ENCODE measurements at places on chromosomes 16 and 17.

DNA sequence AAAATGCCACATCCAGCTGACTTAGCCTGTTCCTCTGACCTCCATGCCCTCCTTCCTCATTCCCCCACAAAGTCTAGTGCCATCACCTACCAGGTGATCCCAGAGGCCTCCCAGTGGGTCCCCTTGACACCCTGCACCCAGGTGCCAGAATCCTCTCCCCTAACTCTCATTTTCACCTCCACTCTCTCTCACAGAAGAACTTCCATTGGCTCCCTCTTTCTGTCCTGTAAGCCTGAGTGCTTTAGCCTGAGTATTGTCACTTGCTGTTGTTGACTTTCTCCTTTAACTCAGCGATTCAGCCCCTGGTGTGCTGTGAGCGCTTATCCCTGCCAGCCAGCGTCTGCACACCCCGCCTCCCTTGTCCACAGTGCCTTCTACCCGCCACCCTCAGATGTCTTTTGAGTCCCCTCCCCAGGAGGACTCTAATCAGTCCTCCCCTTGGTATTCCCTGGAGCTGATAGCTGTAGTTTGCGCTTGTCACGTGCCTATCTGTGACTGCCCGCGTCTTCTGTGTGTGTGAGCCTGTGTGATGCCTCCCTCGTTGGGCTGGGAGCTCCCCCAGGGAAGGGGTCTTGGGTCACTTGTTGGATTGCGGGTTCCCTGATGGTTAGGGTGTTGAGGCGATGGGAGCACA is 31.9 kb downstream of the ARHGAP23 start:
- DNase-seq: no peak

GRCh38 chr16:66275775-66276428 is 90.6 kb upstream of the CDH5 start:
- DNase-seq: peak; percentile 41

DNA sequence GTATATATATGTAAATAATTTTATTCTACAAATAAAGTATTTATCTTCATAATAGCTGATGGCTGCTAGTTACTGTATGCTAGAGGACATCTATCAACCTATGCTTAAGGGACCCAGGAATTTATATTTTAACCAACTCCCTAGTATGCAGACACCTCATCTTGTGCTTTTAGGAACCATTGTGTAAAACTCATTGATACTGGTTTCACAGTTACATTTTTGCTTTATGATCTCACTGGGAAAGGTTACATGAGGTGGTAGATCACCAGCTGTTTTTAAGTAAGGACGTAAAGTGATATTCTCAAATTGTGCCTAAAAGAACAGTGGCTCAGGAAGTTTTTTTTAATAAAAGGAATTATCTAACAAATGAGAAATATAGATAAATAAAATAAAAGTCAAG is 56.4 kb downstream of the VMP1 start:
- DNase-seq: no peak

GRCh38 chr17:50052241-50052796 is 3.6 kb upstream of the ITGA3 start:
- DNase-seq: no peak

- DNase-seq: no peak
Observed at GRCh38 chr17:76793775-76794174, 55.9 kb downstream of the MFSD11 start.

GRCh38 chr17:80856863-80857755 is 134.5 kb upstream of the CHMP6 start:
- DNase-seq: peak; percentile 70

GRCh38 chr17:72884066-72884465 is 208.4 kb downstream of the SLC39A11 start:
- no peak for DNase-seq

DNA sequence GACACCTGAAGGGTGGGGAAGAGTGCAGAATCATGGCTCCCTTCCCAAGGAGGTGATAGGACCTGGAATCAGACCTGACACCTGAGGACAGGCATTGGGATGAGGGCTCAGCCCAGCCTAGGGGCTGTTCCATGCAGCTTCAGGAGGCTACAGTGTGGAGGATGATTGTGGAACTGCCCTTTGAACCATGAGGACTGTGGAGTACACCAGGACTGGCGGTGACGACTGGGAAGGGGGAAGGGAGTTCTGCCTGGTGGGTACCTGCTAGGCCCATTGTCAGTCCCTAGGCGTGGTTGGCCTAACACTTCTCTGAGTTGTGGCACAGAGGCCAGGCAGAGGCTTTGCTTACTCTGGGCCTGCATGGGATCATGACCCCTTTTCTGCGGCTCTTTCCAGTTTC is 76.1 kb downstream of the MPRIP start:
- DNase-seq: no peak

GRCh38 chr17:40850293-40850972 is 16.6 kb downstream of the KRT12 start:
- no peak for DNase-seq

DNA sequence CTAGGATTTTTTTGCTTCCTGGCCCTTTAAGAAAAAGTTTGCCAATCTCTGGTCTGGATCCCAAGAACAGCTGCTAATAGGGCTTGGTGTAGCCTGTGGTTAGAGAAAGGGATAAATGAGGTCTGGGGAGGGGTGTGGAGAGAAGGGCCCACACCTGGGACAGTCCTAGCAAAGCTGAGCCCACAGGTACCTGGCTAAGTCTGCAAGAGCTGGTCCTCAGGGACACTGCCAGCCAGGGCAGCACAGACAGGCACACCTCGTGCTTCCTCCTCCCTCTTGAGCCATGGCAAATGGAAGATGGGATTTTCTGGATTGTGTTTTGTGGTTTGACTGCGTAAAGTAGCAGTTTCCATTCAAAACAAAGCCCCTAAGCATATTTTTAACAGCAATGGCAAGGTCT is 217.5 kb downstream of the SOX9 start:
- DNase-seq: no peak

DNA sequence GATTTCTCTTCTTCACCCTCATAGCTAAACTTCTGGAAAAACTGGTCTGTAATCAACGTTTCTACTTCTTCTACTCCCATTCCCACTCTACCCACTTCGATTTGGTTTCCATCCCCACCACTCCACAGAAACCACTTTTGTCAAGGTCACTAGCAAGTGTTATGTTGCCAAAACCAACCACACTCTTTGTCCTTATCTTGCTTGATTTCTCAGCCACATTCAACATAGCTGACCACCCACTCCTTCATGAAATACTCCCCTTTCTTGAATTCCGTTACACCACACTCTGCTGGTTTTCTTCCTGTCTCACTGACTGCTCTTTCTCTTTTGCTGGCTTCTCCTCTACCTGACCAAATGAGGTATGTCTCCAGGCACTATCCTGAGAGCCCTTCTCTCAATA is 11.9 kb downstream of the IKZF3 start:
- no peak for DNase-seq

DNA sequence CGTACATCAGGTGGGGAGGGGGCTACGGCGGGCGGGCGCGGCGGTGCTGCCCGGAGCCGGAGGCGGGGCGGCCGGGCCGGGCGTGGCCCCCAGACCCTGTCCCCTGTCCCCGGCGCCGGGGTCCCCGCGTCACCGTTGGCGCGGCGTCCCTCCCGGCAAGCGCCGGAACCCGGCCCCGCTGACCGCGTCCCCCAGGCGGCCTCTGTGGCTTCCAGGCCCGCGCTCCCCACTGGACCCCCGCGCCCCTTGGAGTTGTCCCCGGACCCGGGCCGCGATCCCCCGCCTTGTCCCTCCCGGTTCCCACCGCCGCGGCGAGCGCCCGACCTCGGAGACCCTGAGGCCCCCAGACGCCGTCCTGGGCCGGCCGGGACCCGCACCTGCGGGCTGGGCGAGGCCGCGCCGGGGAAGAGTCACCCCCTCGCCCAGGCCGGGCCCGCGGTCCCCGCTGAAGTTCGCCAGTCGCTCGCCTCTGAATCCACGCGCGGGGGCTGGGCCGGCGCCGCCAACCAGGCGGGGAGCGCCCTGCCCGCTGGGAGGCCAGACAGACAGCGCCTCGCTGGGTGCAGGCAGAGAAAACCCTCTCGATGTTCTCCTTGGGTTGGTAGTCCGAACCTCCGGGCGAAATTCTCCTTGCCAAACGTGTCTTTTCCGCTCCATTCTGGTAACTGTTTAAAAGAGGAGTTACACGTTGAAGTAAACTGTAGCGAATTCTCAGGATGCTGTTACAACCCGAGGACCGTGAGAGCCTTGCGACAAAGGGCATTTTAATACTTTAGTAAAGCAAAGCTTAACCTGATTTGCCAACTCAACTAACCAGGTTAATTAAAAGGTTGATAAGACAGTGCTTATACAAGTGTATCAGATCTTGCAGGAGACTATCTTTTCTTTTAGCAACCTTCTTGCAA is 761 bp downstream of the GAN start:
- peak; percentile 84 for DNase-seq

- no peak for DNase-seq
Observed at GRCh38 chr17:52027081-52027480, 131.4 kb downstream of the CA10 start.

DNA sequence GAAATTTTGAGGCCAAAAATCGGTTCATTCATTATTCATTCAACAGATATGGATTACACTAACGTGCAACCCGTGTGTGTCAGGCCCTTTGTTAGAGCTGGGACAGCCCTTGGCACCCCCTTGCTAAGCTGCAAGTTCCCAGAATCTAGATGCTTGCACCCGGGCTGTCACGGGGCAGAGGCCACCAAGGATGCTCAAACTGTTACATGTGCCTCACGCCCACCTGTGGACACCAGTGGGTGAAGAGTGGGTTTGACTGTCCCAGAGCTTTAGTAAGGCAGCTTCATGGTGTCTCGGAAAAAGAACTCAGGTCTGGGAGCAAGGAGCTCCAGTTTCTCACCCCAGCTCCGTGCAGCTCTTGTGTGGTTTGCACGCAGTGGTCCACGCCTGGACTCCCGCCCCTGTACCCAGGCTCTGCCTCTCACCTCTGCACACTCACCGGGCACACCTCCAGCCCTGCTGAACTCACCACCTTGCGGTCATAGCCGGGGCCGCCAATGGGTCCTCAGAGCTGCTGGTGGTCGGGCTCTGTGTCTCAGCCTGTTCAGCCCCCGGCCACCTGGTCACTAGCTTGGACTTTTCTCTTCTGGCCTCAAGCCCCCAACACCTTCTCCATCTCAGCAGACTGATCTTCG is 53.7 kb upstream of the CACNG4 start:
- DNase-seq: no peak

DNA sequence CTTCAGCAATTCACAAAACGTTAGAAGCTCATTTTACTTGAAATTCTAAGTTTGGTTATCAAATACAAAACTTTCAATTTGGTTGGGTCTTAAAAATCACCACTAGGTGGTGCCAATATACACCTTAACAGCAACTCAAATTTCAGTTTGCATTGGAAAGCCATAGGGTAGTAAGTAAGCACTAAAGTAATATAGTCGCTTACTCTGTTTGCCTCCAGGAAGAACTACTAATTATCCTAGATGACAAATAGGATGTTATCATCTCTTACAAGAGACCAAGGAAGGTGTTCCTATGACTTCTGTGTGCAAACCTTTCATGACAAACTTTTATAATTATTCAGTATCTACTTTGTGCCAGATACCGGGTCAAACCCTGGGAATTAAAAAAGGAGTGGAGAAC is 93.3 kb downstream of the MYO1D start:
- DNase-seq: no peak

GRCh38 chr16:80231888-80232287 is 308.9 kb upstream of the DYNLRB2 start:
- no peak for DNase-seq

DNA sequence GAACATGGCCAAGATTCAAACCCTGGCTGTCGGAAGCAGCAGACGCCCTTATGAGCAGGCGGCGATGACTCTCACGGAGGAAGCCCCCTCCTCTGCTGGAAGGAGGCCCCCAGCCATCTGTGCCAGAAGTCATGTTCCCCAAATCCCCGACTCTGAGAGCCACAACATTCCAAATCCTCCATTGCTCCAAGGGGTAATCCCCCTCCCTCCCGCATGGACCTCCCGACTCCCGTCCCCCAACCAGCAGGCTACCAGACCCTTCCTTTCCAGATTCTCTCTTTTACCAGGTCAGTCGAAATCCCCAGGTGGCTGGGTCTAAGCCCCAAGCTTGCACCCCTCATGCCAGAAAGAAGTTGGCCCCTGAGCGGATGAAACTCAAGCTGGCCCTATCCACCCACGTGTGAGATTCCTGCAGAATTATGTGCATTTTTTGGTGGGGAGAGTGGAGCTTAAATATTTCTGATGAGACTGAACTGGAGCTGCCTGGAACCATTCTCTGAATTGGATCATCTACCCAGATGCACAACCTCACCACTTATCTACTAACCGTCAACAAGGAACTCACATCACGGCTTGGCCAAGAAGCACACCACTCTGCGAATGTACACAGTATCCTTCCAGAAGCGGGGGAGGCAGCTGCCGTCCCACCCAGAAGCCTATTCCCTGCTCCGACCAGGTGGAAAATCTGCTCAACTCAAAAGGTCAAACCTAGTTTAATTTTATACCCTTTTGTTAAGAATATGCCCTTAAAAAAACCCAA is 283.5 kb downstream of the C16orf95 start:
- DNase-seq: no peak

GRCh38 chr17:61809816-61810392 is 53.4 kb downstream of the BRIP1 start:
- DNase-seq: no peak

- DNase-seq: no peak
Observed at GRCh38 chr17:42520540-42520951, 15.5 kb upstream of the NAGLU start.

DNA sequence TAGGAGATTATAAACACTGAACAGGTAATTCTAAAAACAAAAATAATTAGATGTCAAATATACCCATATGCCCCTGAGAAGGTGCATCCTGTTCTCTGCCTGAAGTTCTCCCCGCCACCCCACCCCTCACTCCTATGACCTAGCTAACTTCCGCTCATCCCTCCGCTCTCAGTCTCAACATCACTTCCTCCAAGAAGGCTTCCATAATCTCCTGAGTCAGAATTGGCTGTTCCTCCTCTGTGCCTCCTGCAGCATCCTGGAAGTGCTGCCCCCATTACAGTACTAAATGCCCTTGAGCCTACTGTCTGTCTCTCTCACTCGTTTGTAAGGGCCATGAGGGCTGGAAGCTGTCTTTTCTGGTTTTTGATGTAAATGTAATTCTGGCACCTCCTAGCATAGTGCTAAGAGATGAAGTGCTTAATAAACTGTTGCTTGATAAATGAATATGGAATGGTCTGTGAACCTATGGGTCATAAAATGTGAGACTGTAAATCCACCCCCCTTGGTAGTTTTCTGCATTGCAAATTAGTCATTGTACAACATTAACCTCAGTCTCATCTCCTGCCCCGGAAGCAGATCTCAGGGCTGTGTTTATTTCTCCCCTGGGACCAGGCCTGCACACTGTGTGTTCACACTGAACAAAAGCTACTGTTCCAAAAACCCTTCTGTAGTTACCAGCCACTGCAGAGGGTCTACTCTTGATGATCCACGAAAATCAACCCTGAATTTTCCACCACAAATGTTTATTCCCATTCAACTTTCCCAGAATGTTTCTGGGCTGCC is 3.9 kb upstream of the MYO1D start:
- DNase-seq: no peak

DNA sequence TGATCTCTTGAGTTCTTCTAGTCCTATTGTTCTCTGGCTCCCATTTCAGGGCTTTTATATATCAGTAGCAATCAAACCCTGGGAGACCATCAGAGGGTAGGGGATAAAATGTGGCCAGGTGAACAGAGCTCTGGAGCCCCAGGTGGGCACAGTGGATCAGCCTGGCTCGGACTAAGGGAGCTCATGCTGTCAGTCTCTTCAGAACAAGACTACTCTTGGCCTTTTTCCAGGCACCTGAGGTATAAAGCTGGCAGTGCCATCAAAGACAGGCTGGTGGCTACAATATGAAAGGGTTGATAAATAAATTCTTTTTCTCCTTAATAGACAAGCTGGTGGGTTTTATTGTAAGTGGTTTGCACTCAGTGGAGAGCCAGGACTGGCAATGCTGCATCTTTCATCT is 160.0 kb upstream of the CCL2 start:
- no peak for DNase-seq

Measured in activated effector memory CD4-positive, alpha-beta T cell treated with anti-CD3 and anti-CD28 coated beads, Interleukin-2, amount 50 U/mL, for 16 hours (primary cell).